NCI-H526 treated with DMSO at 0.1 percent for 48 hours (cell line): ENCODE measurements at places on chromosomes 5 and 9.

DNA sequence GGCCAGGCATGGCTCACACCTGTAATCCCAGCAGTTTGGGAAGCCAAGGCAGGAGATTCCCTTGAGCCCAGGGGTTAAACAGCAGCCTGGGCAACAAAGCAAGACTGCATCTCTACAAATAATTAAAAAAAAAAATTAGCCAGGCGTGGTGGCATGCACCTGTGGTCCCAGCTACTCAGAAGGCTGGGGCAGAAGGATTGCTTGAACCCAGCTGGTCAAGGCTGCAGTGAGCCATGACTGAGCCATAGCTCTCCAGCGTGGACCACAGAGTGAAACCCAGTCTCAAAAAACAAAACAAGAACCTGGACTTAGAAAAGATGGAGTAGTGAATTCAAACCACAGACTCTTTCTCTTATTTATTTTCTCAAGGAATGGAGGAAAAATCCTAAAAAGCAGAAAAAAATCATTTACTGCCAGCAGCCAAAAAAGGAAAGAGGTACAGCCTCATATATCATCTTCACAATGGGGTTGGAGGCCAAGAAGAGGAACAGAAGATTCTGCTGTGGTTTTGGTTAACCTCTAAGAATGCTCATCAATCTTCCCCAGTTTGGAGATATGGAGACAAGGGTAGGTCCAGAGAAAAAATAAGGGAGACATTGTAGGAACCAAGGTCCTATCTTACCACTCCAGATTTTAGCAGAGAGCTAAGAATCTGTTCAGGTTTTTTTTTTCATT, 40.0 kb upstream of the MYO10 start:
- no peak for DNase-seq

DNA sequence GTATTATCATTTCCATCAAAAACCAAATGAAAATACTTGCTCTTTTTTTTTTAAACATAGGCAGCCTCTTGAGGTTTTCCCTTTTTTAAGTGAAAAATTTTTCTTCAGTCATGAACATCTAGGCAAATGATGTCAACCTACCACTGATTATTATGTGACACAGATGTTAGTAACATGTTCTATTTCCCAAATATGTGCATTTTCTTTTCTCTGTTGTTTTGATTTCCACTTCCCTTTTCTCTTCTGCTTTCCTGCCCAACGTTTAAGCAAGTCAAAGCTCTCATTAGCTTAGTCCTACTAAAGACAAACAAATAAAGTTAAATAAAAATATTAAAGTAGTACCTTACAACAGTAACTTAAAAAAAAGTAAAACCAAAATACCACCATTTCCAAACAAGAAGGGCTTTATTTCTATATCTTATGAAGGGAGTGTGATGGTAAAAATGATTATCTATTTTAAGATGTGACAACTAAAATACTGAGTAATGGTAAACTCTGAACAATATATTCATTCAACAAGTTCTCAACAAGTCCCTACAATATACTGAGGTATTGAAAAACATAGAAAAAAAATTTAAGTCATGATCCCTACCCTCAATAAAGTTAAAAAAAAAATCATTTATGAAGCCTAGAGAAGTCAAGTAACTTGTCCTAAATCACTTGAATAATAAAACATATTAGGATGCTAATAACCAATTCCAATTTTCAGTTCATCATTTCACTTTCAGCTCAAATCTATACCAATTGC, 9.4 kb downstream of the SLC38A9 start:
- DNase-seq, result no peak

- no peak for DNase-seq
Measured at GRCh38 chr9:121783111-121783510, 131.7 kb downstream of the DAB2IP start.

DNA sequence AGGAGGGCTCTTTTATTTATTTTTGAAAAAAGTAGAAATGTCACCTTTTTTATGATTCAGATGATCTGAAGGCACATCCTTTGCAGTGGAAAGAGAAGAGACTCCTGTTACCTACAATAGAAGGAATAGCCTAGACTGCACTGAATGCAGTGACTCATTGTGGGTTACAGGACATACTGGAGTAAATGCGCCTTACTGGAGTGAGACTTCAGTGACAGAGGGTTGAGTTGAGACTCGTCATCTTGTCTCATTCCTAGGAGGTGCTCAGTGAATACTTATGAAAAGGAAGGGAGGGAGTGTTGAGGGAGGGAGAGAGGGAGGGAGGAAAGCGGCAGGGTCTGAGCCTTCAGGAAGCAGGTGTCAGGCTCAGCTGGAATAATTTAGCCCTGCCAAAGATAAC, 25.2 kb downstream of the ANKRA2 start:
- DNase-seq, result no peak

- no peak for DNase-seq
Measured at GRCh38 chr9:8614926-8615440, 815.4 kb upstream of the DMAC1 start.

GRCh38 chr9:16180546-16180945, 627.7 kb downstream of the CCDC171 start:
- DNase-seq, result no peak

- no peak for DNase-seq
Measured at GRCh38 chr5:101520417-101520816, 617.3 kb upstream of the ST8SIA4 start.

DNA sequence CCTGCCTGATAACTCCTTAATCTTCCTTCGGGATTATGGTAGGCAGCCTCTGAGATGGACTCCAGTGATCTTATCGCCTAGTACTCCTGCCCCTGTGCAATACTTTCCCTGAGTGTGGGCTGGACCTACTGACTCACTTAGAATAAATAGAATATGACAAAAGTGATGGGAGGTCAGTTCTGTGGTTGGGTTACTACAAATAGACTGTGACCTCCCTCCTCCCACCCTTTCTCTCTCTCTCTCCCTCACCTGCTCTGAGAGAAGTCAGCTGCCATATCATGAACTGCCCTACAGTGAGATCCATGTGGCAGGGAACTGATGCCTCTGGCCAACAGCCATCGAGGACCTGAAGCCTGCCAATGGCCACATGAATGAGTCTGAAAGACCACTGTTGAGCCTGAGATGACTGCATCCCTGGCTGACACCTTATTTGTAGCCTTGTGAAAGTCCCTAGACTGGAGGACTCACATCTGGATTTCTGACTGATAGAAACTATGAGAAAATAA, 31.7 kb downstream of the NRG2 start:
- DNase-seq, result no peak

DNA sequence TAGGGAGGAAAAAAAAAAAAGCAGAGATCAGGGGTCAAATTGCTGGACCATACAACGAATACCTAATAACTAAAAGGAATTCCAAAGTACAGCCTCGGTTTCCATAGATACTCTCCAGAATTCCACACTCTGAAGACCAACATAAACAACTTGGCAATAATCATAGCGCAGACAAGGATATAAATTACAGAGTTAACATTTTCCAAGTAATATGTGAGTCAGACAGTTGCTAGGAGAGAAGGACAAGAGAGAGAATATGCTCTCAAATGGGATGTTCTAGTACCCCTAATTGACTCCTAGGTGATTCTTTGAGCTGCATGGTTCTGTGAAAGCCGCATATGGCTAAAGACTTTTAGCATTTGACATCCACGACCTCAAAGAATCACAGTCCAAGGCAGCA, 165.2 kb downstream of the FRMD3 start:
- DNase-seq, result no peak

DNA sequence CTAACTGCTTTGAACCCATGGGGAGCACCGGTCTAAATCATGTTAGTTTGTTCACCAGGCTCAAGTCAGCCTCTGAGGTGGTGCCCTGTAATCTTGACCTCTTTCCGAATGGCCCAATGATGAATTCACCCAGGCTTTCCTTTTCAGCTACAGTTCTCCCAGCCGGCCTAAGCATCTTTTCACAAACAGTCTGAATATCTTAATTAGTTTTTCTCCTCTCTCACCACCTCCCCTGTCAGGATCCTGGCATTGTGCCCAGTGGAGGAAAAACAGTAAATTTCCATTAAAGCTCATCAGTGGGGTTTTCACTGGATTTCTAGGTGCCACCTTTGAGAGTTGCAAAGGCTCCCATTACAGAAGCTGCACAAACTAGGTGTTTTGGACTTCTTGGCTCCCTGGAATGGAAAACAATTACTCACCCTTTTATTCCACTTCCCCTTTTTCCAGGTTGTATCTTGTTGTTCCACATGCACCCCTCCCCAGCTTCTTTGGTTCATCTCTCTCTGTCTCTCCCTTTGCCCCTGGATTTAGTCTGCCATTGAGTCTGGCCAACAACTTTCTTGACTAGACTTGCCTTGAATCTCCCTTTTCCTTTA, 69.4 kb upstream of the ADAMTSL1 start:
- no peak for DNase-seq

DNA sequence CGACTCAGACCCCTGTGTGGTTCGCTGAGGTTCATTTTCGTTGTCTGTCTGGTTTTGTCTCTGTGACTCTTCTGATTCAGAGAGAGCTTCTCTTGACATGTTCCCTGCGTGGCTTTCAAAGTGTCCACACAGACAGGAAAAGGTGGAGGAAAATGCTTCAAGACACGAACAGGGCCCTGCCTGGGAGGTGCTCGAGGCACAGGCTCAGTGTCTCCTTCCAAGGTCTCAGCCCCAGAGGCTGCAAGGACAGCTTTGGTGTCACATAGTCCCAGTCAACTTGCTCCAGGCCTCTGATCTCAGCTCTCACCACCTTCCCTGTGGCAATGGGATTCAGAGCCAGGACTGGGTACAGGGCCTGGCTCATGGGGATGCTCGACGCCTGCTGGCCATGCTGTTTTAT, 51.6 kb upstream of the SARDH start:
- no peak for DNase-seq

DNA sequence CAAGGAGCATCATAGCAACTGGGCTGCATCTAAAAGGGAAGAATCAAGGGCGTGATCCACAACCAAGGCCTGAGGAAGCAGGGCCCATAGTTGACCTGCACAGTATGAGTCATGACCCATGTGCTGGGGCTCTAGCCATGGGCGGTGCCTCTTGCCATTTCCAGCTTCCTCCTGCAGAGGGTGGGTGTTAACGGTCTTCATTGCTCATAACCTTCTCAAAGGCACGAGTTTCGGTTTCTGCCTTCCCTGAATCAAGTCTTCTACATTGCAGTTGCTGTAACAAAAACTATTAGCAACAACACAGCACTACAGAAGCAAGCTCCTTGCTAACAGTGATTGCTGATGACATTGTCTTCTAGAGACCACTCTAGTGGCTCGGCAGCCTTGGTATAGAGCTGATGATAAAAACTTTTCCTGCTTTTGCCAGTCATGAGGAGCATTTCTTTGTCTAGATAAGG, 66.9 kb downstream of the CTSL start:
- DNase-seq, result no peak

DNA sequence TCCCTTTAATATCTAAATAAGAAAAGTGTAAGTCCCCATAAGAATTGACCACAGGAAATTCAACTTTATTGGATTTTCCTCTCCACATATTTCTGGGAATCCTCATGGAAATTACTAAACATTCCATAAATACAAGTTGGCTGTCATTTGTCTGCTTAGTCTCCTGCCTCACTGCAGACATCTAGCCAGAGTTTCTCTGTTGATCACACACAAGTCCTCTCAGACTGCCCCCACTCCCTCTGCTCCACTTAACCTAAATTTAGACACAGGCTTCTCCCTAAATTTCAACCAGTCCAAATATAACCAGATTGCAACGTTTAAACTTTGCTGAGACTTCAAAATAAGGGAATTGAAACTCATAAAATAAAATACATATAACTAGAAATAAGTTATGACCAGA, 982.1 kb downstream of the DTWD2 start:
- no peak for DNase-seq

GRCh38 chr9:128250839-128251731, 24.7 kb downstream of the GOLGA2 start:
- DNase-seq, result no peak

DNA sequence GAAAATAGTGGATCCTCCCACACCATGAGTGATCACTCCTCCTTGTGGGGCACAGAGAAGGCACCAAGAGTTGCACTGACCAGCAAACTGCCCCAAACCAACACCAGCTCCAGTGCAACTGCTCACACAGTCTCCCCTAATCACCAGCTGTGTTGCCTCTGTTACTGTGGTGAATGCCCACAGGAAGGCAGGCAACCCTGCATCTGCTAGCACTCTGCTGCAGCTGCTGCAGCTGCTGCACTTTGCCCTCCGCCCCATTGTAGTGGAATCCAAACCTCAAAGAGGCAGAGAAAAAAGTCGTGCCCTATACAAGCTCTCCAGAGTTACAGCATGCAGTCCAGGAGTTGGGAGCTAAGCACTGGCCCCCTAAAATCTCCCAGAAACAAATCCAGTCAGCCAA, 339.6 kb downstream of the TRIM36 start:
- no peak for DNase-seq
